ENCODE measurements at places on chromosomes 6 and 20. TPM values are rescaled to one million over a fixed set of nuclear protein-coding genes. Genes with fewer than 3 reads are reported as not detected.

CRIP3 gene
- not detected for total RNA-seq

RBL1 gene
- 2.8 TPM for total RNA-seq

CALHM4 gene
- total RNA-seq, result not detected

ARFGAP1 gene
- total RNA-seq, result 52.7 TPM

C6orf15 gene
- total RNA-seq, result not detected

SLC4A11 gene
- total RNA-seq, result 1.2 TPM

ELOVL4 gene
- 3.1 TPM for total RNA-seq

FOXF2 gene
- 0.08 TPM for total RNA-seq

TMEM151B gene
- total RNA-seq, result not detected

ANGPT4 gene
- not detected for total RNA-seq

SNAP25 gene
- total RNA-seq, result not detected

NQO2 gene
- 55.5 TPM for total RNA-seq

TTK gene
- total RNA-seq, result 0.70 TPM

LY6G5C gene
- total RNA-seq, result not detected

SMOC2 gene
- total RNA-seq, result not detected

RFX6 gene
- total RNA-seq, result not detected

OR12D3 gene
- not detected for total RNA-seq

PTCHD4 gene
- 9.8 TPM for total RNA-seq

PPP1R3G gene
- total RNA-seq, result 1.3 TPM

PKIB gene
- total RNA-seq, result 0.45 TPM

SOX18 gene
- total RNA-seq, result 0.08 TPM

SYTL3 gene
- total RNA-seq, result 1.4 TPM

LST1 gene
- total RNA-seq, result not detected

CRISP2 gene
- not detected for total RNA-seq

VSTM2L gene
- 2.9 TPM for total RNA-seq

APOM gene
- 1.5 TPM for total RNA-seq

FAM209B gene
- not detected for total RNA-seq

SLA2 gene
- total RNA-seq, result not detected

METTL24 gene
- 0.59 TPM for total RNA-seq

TFB1M gene
- total RNA-seq, result 15.0 TPM

SCUBE3 gene
- total RNA-seq, result 1.4 TPM

ORC3 gene
- total RNA-seq, result 15.9 TPM

CLIC5 gene
- not detected for total RNA-seq

ACOT13 gene
- total RNA-seq, result 9.1 TPM

CRISP3 gene
- total RNA-seq, result not detected

CD93 gene
- total RNA-seq, result 6.0 TPM

LRRC73 gene
- 0.30 TPM for total RNA-seq

MYLK4 gene
- total RNA-seq, result 0.30 TPM

SLC22A2 gene
- total RNA-seq, result not detected

DEFB113 gene
- not detected for total RNA-seq

SLC16A10 gene
- total RNA-seq, result not detected

CST2 gene
- total RNA-seq, result not detected

RBPJL gene
- total RNA-seq, result not detected

HNF4A gene
- not detected for total RNA-seq

SLC32A1 gene
- total RNA-seq, result not detected

KCNK15 gene
- total RNA-seq, result 1.1 TPM

LHFPL5 gene
- not detected for total RNA-seq

Measured in smooth muscle cell of the coronary artery (primary cell).